Fibroblast of skin of right biceps (primary cell): ENCODE measurements at places on chromosomes 5 and 9.

GRCh38 chr5:59565551-59565950 lies 328.0 kb downstream of the PDE4D start:
- no peak for DNase-seq

- peak; percentile 63 for DNase-seq
Observed at GRCh38 chr5:75052192-75053053, at the start of gene GCNT4. Gene GCNT4 (minus strand): TSS chr5:75052558. CDS start chr5:75030037, 22,521 bp downstream.

GRCh38 chr5:146419696-146420095 lies 27.4 kb upstream of the TCERG1 start:
- DNase-seq = no peak

DNA sequence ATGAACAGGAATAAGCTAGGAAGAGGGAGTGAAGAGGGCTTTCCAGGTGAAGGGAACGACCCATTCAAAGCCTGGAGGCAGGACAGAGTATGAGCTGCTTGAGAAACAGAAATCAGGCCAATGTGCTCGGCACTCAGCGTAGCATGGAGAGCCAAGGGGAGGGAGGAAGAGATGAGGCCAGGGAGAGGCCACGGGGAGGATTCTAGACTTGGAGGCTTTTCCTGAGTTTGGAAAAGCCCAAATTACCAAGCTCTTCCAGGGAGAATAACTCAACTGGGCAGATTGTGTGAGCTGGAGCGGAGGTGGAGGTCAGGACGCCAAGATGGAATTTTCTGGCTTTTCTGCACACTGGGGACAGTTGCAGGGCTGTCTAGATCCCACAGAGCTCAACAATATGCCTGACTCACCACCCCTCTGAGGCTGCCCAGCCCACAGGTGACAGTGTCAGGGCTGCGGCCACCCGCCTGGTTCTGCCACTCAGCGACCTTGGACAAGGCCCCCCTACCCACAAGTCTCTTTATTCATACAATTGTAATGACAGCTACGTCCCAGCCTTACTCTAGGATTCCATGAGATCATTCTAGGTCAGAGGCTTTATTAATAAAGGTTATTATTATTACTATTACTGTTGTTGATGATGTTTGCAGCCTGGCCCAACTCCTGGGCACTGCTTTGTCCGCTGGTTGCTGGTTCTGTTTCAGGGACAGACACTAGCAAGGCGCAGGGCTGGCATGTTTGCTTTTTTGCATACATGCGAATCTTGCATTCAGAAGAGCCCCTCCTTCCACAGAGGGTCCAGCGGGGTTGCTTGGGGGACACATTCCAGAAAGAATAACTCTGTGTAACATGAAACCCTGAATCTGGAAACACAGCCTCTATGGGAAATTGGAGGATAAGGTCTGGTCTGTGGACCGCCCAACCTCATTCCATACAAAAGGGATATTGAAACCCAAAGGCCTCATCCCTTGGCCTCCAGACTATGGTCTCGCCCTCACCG lies 9.4 kb upstream of the LMX1B start:
- DNase-seq = no peak

- no peak for DNase-seq
Observed at GRCh38 chr5:16500024-16500423, 34.4 kb upstream of the ZNF622 start.

GRCh38 chr9:33852216-33852826 lies 35.4 kb downstream of the UBE2R2 start:
- DNase-seq = peak; percentile 38

DNA sequence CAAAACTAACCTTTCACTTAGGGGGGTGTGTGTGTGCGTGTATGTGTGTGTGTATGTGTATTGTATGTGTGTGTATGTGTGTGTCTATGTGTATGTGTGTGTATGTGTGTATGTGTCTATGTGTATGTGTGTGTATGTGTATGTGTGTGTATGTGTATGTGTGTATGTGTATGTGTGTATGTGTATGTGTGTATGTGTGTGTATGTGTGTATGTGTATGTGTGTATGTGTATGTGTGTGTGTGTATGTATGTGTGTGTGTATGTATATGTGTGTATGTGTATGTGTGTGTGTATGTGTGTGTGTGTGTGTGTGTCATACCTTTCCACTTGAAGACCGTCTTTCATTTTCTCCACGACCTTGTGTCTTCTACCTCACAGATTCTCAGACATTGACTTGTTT lies 20.8 kb upstream of the FLT4 start:
- no peak for DNase-seq

DNA sequence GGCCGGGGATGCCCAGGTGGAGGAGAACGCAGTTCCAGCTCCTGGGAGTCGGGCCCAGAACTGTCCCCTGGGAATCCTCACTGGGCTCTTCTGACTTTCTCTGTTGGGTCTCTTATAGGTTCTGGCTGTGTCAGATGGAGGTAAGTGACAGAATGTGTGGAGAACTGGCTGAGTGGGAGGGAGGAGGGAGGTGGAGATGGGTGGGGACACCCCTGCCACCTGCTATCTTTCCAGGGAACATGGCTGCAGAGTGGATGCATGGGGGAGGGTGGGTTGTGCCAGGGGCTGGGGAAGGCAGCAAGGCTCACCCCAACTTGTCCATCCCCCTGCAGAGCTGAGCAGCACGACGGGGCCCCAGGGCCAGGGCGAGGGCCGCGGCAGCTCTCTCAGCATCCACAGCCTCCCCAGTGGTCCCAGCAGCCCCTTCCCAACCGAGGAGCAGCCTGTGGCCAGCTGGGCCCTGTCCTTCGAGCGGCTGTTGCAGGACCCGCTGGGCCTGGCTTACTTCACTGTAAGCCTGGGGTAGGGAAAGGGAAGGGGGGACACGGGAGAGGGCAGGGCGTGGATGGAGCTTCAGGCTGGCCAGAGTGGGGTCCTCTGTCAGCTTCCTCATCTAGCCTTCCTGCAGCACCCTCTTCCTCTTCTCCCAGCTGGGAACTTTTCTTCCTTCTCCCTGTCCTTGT lies 8.3 kb downstream of the RGS14 start:
- no peak for DNase-seq

- DNase-seq = peak; percentile 90
Observed at GRCh38 chr9:103804077-103804735, 289.9 kb upstream of the SMC2 start.

DNA sequence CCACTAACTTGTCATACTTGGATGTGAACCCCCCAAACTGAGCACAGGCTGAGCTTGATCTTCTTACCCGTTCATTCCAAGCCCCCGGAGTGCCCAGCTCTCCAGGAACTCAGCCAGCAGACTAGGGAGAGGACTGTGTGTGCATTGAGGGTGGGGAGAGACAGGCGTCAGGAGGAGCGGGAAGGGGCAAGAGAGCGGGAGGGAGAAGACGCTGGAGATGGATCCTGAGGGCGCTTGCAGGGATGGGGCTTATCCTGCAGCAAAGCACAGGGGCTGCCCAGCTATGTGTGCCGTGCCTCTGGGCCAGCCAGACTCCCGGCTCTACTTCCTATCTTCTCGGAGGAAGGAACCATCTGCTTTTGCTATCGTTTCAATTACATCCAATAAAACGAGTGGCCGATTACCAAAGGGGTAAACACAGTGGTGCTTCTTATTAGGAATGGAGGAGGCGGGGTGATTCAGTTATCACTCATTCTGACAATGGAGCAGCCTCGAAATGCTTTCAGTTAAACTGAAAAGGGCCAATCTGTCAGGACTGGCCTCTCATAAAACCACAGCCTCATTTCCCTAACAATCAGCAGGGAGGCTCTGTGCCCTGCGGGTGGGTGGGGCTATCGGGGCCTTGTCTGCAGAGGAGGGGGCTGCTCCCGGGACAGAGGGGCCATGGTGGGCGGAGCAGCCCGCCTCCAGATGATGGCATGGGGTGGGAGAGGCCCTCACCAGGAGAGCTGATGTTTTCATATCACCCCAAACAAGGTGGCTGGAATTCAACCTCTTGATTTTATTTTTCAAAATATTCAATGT lies 168.2 kb downstream of the DAB2IP start:
- peak; percentile 48 for DNase-seq

GRCh38 chr9:109411798-109412352 lies 86.2 kb downstream of the PTPN3 start:
- peak; percentile 46 for DNase-seq

GRCh38 chr9:81604306-81605169 lies 84.8 kb downstream of the TLE1 start:
- peak; percentile 54 for DNase-seq

- DNase-seq = peak; percentile 81
Observed at GRCh38 chr5:75335952-75336614, 937 bp upstream of the HMGCR start.

GRCh38 chr5:119453040-119453373 lies 710 bp downstream of the HSD17B4 start:
- DNase-seq = no peak

GRCh38 chr9:138042146-138042545 lies 164.6 kb downstream of the CACNA1B start:
- no peak for DNase-seq

DNA sequence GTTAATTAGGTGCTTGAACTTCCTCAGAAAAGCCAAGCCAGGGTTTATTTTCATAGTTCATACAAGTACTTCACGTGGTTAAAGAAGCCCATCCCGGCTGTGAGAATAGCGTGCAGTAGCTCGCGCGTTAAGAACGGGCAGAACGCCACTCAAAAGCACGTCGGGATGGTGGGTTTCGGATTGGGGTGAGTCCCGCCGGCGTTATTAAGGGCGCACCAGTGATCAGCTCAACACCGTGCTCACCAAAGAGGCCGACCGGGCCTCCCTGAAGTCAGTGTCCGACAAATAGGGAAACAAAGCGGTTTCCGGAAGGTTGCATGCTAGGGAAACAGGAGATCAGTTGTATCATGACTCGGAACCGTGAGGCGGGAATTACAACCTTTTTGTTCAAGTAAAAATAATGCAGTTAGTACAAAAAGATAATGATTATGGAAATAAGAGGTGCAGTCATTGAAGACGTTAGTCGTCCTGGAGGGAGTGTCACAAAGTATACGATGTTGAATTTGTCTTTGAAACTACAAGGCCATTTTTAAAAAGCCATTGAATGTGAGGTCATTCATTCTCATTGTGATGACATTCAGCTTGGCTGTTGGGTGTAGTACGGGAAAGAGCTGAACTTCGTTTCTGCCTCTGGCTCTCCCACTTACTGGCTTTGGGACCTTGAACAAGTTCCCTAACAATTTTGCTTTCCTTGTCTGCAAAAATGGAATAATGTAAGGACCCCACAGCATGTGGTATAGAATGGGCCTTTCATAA lies 992 bp downstream of the SETD9 start:
- no peak for DNase-seq

DNA sequence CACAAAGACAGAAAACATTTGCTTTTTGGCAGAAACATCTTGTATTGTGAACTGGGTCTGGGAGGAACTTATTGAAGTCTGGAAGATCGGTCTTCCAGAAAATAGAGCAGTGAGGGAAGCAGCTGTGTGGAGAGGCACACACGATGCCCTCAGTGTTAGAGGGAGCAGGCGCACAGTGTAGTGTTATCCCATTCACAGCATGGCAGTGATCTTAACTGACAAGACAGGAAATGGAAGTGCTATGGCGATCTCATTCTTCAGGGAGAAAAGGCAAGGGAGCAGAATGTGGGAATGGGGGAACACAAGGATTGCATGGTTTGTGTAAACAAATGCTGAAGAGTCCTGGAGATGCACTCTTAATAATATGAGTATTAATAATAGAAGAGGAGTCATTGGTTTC lies 161.0 kb downstream of the PBX3 start:
- DNase-seq = no peak

DNA sequence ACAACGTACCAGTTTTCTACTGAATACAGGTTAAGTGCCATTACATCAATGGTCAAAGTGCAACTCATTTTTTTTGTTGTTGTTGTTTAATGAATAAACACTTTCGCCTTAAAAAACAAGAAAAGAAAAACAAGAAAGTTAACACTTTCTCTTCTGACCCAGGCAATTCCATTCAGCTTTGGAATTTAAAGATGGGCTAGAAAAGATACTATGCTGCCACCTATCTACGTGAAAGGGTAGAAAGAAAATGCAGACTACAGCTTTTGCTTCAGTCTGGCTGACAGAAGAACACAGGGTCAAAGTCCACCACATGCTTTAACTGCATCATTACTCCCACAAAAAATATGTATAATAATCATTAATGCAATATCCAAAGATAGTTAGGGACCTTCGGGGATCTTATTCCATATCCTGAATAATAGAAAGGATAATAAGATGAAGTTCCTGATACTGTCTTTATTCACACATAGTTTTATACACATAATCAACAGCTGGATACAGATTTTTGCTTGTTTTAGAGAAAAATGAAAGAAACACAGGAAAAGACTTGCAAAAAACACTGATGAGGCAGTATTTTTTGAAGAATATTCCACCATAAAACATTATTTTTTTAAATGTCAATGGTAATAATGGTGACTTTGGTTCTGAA lies 40.4 kb downstream of the ZDHHC21 start:
- peak; percentile 3 for DNase-seq
